ENCODE measurements at places on chromosomes 13 and 19.

- DNase-seq = no peak
Observed at GRCh38 chr19:28983430-28983829, 229.5 kb downstream of the UQCRFS1 start.

GRCh38 chr13:99294198-99294597 is 13.0 kb downstream of the GPR183 start:
- no peak for DNase-seq

DNA sequence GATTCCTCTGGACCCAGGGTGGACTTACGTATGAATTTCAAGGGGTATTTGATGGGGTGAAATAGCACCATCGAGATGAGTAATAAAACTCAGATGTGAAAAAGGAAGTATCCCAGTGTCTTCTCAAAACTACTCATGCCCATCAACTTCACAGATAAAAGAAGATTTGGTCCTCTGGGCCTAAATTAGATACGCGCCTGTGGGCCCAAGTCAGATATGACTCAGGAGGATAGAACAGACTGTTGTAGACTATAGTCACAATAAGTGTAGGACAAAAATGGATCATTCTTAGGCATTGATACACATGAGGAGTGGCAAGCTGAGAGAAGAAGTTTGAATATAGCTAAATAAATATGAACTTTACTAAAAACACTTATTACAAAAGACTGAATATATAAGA is 2438.8 kb downstream of the PCDH9 start:
- no peak for DNase-seq

GRCh38 chr13:98312606-98313005 is 135.5 kb upstream of the RNF113B start:
- no peak for DNase-seq

- DNase-seq = no peak
Observed at GRCh38 chr19:5664515-5664914, 15.8 kb downstream of the MICOS13 start.

- no peak for DNase-seq
Observed at GRCh38 chr19:29107831-29108230, 105.1 kb downstream of the UQCRFS1 start.

GRCh38 chr19:53642381-53643099 is 10.7 kb downstream of the DPRX start:
- no peak for DNase-seq

GRCh38 chr13:31469377-31469776 is 269.6 kb downstream of the B3GLCT start:
- no peak for DNase-seq

- DNase-seq = no peak
Observed at GRCh38 chr13:31167490-31167889, 5.8 kb upstream of the HSPH1 start.

- DNase-seq = no peak
Observed at GRCh38 chr19:55383279-55384130, 587 bp downstream of the TMEM238 start.

DNA sequence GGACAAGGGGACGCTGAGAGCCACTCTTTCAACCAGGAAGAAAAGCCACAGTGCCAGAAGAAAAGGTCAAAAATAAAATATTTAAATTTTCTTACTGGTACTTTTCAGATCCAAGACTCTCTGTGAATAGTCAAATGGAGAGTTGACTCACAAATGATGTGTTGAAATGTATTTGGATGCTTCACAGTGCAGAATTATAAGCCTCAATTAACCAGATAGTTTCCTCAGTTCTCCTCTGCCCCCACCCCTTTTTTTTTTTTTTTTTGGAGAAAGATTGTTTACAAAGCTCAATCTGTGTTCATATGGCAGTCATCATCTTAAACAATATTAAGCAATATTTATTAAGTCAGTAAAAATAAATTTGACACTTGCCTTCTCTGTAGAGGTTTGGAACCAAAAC is 470.8 kb downstream of the FGF9 start:
- DNase-seq = no peak

All from stimulated activated CD8-positive, alpha-beta memory T cell treated with anti-CD3 and anti-CD28 coated beads, Interleukin-2, amount 100 ng/mL, for 1 hour (primary cell).